NCI-H2081 (cell line): ENCODE measurements at places on chromosomes 16 and 17.

DNA sequence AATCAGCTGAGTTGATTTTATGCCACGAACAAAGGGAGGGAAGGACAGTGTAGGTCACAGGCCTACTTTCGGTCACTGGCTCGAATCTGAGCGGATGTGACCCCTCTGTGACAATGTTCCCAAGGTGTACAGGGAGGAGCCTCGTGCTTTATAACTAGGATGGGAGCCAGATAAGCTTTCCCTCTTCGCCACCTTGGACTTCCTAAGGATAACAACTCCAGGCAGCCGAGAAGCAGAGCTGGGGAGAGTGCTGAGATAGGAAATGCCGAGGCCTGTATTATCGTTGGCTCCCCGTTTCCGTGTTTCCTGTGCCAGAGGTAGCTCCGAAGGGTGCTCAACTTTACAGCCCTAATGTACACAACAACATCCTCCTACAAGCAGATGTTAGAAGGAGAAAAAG is 217.8 kb upstream of the IRX3 start:
- DNase-seq = no peak

DNA sequence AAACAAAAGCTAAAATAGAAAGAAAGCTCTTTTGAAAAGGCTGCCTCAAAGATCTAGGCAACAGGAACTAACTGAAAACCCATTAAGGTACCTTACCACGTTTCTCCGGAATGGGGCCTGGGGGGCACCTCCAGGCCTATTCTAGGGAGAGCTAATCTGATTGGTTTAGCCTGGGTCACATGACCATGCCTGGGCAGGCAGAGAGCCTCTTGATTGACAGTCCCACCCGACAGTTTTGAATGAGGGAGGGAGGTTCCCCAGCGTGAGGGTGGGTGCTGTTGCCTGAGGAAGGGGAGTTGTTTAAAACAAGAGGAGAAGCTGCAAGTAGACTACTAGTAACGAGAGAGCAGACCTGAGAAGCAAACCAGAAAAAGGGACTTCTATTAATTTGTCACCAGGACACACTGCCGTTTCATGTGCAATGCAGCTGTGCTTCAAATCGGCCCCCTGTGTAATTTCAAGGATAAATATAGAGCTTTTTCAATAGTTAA is 143.4 kb upstream of the HS3ST2 start:
- DNase-seq = no peak

GRCh38 chr17:49631496-49631895 is 46.4 kb downstream of the SPOP start:
- no peak for DNase-seq

- DNase-seq = no peak
These were observed 36.9 kb downstream of the SOST start for GRCh38 chr17:43721537-43722268.

- no peak for DNase-seq
These were observed 292.0 kb upstream of the CCL2 start for GRCh38 chr17:33962857-33963655.

GRCh38 chr16:57984443-57985203 is 13.7 kb upstream of the CNGB1 start:
- no peak for DNase-seq

GRCh38 chr16:85114909-85115567 is 2.8 kb upstream of the CIBAR2 start:
- DNase-seq = peak; percentile 56

- no peak for DNase-seq
These were observed 776.1 kb downstream of the KCNJ2 start for GRCh38 chr17:70945386-70945785.

GRCh38 chr16:31135535-31136286 is at the start of gene PRSS8:
PRSS8 (minus strand) TSS chr16:31135727; CDS start chr16:31135498, 229 bp downstream.
- no peak for DNase-seq

- no peak for DNase-seq
These were observed 19.2 kb downstream of the CEP112 start for GRCh38 chr17:66172691-66173223.
